ENCODE measurements at places on chromosomes 5 and 9.

- no peak for DNase-seq
Measured at GRCh38 chr5:57664700-57665099, 182.1 kb upstream of the ACTBL2 start.

GRCh38 chr5:80082731-80083100 lies 47.6 kb downstream of the THBS4 start:
- DNase-seq, result peak; percentile 55

DNA sequence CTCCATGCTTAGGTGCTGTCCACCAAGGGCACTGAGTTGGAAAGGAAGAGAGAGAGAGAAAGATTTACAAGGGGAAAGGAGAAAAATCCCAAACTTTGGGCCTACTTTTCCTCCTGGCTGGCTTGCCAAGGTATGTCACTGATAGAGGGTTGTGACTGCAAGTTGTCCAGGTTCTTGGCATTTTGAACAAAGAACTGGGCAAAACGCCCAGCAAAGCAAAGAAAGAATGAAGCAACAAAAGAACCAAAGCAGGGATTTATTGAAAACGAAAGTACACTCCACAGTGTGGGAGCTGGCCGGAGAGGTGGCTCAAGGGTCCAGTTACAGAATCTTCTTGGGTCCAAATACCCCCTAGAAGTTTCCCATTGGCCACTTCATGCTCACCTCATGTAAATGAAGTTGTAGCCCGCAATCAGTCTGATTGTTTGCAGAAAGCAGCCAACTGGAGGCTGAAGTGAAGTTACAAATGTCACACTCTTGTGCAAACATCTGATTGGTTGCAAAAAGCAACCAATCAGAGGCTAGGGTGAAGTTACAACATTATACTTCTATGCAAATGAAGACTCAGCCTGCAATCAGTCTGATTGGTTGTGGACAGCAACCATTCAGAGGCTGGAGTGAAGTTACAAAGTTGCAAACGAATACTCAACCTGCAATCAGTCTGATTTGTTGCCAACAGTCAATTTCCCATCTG lies 263.5 kb downstream of the YTHDC2 start:
- no peak for DNase-seq

DNA sequence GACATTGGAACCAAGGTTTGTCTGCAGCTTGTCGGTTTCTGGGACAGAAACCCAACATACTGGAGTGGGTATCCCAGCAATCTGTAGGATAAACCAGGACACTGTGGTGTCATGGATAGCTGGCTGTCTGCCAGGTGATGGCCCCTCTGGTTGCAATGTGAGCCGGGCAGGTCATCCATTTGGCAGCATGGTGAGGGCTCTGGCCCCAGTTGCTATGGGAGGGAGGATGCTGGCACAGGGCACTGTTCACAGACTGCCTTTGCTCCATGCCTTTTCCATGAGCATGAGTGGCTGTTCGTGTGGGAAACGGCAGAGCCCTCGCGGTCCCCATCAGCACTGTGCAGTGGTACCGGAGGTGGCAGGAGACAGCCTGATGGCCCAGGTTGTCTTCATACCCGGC lies 6.4 kb downstream of the S1PR3 start:
- no peak for DNase-seq

DNA sequence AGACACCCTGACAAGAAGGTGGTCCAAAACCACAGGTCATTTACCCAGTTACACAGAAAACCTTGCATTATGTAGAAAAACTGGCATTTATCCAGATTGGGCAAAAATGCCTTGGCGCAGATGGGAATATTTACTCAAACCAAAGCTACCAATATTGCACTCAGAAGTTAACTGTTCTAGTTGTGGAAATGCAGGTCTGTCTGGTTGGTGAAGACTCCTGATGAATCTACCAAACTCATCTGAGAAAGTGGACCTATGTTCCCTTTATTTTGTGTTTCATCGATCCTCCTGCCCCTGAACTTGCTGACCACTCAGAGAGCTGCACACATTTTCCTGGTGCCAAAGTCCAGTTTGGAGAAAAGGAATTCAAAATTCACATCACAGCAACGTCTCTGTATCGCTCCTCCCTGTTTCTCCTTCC lies 85.2 kb upstream of the ALDH1A1 start:
- no peak for DNase-seq

- DNase-seq, result no peak
Measured at GRCh38 chr5:143491646-143492045, 88.2 kb upstream of the NR3C1 start.

GRCh38 chr5:2288466-2288865 lies 405.7 kb upstream of the IRX4 start:
- DNase-seq, result no peak

DNA sequence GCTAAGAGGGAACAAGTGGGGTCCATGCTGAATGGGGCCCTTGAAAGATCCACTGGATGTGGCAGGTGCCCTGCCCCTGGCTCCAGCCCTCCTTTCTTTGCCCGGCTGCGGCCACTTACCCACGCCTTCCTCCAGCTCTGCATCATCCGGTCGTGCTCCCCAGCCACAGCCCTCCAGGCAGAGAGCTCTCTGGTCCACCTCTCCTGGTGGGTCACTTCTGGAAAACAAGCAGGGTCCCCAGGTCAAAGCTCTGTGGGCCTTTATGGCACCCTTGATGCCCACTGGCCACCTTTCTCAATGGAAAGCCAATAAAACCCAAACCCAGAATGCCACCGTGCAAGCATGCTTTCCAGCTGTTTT lies 45.0 kb downstream of the SECISBP2 start:
- no peak for DNase-seq

DNA sequence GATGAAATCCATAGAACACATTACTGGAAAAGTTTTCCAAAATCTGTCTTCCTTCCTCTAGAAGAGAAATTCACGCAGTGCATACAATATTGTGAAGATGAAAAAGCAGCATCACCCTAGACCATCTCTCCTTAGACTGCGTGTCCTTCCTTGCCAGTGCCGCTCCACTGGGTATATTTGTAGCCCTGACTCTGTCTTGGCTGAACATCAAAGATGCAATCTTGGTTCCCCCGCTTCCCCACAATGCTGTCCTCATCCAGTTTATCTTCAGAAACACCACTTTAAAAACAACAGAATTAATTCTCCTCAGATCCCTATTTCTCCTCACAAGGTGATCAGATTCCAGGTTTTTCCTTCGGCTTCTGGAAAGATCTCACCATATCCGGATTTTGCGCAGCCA lies 53.9 kb downstream of the ROR2 start:
- DNase-seq, result no peak

DNA sequence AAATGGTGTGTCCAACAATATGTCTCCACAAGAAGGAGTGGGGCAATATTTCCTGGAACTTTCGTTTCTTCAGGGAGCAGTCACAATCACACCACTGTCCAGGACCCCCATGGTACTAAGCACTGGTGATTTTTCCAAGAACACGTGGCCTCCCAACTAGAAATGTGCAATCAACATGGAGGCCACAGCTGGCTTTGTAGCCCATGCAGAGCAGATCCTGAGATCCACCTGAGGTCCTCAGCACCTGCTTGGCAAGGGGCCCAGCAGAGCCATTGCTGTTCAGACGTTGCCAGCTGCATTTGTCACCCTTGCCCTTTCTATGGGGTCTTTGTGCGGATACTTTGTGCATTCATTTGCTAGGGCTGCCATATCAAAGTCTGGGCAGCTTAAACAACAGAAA lies 334.5 kb upstream of the IRX4 start:
- DNase-seq, result no peak

All from substantia nigra (tissue), 51 donors.